ENCODE measurements at places on chromosomes 3 and 15. TPM values are rescaled to one million over a fixed set of nuclear protein-coding genes. Genes with fewer than 3 reads are reported as not detected.

Gene SUCNR1
- total RNA-seq, result 2.9 TPM

- no peak for DNase-seq
Measured at GRCh38 chr3:148187296-148187695, 510.4 kb upstream of the AGTR1 start.

Gene LTF
- 15.3 TPM for total RNA-seq

Gene WDR72
- total RNA-seq, result 0.81 TPM

DNA sequence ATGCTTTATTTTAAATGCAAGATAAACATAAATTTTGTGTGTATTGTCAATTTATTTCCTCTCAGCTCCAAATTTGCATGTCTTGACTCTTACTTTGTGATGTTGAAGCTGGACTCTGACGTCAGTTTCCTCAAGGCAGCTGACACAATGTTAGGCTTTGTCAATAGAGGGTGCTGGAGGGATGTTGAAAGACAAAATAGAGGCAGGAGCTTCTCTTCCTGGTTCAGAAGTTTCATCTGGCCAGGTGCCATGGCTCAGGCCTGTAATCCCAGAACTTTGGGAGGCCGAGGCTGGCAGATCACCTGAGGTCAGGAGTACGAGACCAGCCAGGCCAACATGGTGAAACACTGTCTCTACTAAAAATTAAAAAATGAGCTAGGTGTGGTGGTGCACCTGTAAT is 408.6 kb downstream of the GBE1 start:
- DNase-seq, result no peak

DNA sequence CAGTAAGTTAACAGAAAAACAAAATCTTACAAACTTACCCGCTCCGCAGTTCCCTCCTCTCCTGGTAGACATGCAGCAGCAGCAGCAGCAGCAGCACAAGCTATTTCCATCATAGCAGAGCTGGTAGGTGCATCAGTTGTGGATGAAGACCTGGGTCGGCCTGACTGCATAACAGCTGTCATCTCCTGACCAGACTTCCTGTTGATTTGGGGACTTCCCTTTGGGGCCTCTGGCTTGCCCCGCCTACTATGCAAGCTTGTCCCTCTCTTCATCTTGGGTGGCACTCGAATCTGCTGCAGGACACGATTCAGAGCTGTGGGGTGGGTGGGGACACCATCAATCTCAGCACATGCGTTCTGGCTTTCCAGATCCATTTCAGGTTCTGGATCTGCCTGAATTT is 65.7 kb downstream of the TMCC1 start:
- no peak for DNase-seq

DNA sequence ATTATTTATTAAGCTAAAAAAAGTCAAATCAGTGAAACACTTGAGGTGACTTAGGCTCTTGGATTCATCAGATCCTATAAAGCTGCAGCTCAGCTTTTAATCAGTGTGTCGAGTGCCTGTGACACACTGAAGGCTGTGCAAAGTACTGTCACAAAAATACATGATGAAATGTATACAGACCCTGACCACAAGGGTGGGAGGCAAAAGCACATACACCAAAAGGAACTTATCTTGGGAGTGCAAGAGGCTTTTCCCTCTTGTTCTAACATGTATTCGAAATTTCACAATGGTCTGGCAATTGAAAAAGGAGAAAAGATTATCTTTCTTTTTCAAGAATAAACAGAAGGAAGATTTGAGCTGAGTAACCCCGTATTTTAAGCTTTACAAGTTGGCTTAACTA is 35.9 kb downstream of the VGLL4 start:
- no peak for DNase-seq
